A549 treated with Hydrocortisone at 1 μM for 4 hours (cell line): ENCODE measurements at places on chromosomes 7 and 10. TPM values are rescaled to one million over a fixed set of nuclear protein-coding genes. Genes with fewer than 3 reads are reported as not detected.

Gene WNT8B
- not detected in 5 replicates for total RNA-seq

Gene PITX3
- 0.63 to 1.4 TPM (median 1.2 TPM) in 5 replicates for total RNA-seq

Gene SRI
- 104 to 142 TPM (median 127 TPM) in 5 replicates for total RNA-seq

Gene TUBAL3
- total RNA-seq, result 0.17 to 0.23 TPM (median 0.22 TPM) in 5 replicates

Gene PRPS1L1
- total RNA-seq, result not detected in 5 replicates

Gene WDR86
- total RNA-seq, result 0.11 to 0.23 TPM (median 0.16 TPM) in 5 replicates
